ENCODE measurements at places on chromosomes 11 and 22.
A peak's percentile ranks its signal among the peaks of the same experiment; 100 is the strongest.

- H3K4me1 ChIP-seq, result peaks cover 3% of the 10 kb centered on the region
- no peaks in the 10 kb centered on the region for H3K27me3 ChIP-seq
- DNase-seq, result peak; percentile 62
- no peak overlapping the region for H3K4me3 ChIP-seq
- no peak overlapping the region for H3K27ac ChIP-seq
- H3K36me3 ChIP-seq, result no peaks in the 10 kb centered on the region
Observed at GRCh38 chr11:32172848-32173834, 82.3 kb downstream of the RCN1 start.

DNA sequence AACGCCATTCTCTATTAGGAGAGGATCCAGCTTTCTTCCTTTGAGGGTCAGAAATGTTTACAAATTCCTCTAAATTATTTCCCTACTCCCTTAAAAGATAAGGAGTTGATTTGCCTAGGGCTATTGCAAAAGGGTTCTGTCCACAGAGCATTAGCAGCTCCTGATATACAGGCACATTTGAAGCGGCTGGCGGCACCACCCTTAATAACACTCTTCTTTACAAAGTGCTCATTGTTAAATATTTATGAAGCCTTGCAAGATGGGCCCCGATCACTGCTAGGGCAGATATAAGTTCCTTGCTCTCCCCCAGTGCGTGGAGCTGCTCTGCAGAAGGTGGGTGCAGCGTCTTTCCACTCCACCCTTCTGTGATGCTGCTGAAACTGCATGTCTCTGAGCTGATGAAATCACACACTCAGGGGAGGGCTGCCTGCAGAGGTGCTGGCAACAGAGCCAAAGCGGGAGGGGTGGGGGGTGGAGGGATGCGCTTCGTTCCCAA is 116.7 kb upstream of the NTM start:
- DNase-seq, result no peak
- no peak overlapping the region for H3K4me3 ChIP-seq
- no peaks in the 10 kb centered on the region for H3K36me3 ChIP-seq
- no peak overlapping the region for H3K27ac ChIP-seq

GRCh38 chr11:104338186-104338585 is 174.2 kb upstream of the PDGFD start:
- H3K27ac ChIP-seq, result no peak overlapping the region
- DNase-seq, result no peak
- no peaks in the 10 kb centered on the region for H3K27me3 ChIP-seq
- no peaks in the 10 kb centered on the region for H3K36me3 ChIP-seq
- no peaks in the 10 kb centered on the region for H3K4me1 ChIP-seq

GRCh38 chr22:43171607-43172006 is 15.3 kb downstream of the TTLL12 start:
- no peak for DNase-seq
- H3K27ac ChIP-seq, result no peak overlapping the region
- H3K4me1 ChIP-seq, result no peaks in the 10 kb centered on the region
- no peaks in the 10 kb centered on the region for H3K27me3 ChIP-seq

- no peak overlapping the region for H3K27ac ChIP-seq
- no peak for DNase-seq
- no peaks in the 10 kb centered on the region for H3K4me1 ChIP-seq
- no peaks in the 10 kb centered on the region for H3K36me3 ChIP-seq
- H3K4me3 ChIP-seq, result no peak overlapping the region
- H3K27me3 ChIP-seq, result no peaks in the 10 kb centered on the region
Observed at GRCh38 chr11:28849053-28849452, 740.9 kb downstream of the METTL15 start.

DNA sequence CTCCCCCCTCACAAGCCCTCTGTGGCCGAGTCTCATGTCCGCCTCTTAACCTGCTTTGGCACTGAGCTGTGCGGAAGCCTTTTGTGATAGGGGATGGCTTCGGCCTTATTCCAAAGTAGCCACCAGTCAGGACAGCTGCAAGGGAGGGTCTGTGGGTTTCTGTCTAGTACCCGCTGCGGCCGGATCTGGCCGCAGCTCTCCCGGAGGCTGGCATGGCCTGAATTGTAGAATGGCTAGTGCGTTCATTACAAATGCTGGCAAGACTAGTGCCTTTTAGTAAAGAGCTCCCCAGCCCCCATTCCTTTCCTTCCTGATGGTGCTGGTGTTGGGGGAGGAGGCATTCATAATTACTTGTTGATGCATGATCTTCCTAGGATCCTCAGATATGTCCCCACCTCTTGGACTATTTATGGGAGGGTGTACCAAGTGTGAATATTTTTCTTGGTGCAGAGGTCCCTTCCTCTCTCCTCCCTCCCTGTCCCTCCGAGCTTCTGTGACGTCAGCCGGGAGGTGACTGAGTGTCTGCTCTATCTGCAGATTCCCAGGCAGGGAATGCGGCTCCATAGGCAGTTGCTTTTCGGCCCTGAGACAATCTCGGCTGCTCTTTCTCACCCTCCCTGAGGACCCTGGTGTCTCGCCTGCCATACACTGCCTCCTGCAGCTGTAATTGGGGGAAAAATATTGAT is 108.7 kb upstream of the E2F8 start:
- peaks cover 4% of the 10 kb centered on the region for H3K27me3 ChIP-seq
- no peaks in the 10 kb centered on the region for H3K36me3 ChIP-seq
- DNase-seq, result no peak
- no peak overlapping the region for H3K27ac ChIP-seq
- no peak overlapping the region for H3K4me3 ChIP-seq

DNA sequence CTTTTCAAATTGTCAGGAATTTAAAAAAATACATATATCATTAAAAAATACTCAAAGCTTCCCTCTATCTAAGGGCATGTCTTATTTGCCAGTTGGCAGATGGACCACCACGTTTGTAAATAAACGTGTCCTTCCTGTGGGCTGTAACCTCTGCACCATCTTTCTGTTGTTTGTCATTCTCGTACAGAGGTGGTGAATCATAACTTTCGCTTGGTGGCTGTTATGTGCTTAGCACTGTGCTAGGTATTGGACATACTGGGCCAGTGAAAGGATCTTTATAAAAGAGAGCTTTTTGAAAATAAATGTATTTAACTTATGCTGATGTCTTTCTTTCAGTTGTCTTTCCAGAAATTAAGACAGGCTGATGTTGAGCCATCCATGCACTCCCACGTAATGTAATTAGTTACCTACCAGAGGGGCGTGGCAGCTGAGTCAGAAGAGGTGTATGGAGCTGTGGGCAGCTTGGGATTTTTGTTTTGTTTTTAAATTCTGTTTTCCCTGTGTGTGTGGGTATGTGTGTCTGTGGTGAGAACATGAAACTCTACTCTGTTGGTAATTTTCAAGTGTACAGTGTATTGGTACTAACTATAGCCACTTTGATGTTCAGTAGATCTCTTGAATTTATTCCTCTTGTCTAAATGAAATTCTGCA is 62.7 kb downstream of the TECTA start:
- no peak for DNase-seq
- H3K27ac ChIP-seq, result no peak overlapping the region
- no peaks in the 10 kb centered on the region for H3K36me3 ChIP-seq
- no peaks in the 10 kb centered on the region for H3K27me3 ChIP-seq
- H3K4me1 ChIP-seq, result no peaks in the 10 kb centered on the region

- no peaks in the 10 kb centered on the region for H3K36me3 ChIP-seq
- H3K4me3 ChIP-seq, result no peak overlapping the region
- no peak for DNase-seq
- no peaks in the 10 kb centered on the region for H3K27me3 ChIP-seq
Observed at GRCh38 chr22:36659762-36660509, 43.6 kb downstream of the CACNG2 start.

DNA sequence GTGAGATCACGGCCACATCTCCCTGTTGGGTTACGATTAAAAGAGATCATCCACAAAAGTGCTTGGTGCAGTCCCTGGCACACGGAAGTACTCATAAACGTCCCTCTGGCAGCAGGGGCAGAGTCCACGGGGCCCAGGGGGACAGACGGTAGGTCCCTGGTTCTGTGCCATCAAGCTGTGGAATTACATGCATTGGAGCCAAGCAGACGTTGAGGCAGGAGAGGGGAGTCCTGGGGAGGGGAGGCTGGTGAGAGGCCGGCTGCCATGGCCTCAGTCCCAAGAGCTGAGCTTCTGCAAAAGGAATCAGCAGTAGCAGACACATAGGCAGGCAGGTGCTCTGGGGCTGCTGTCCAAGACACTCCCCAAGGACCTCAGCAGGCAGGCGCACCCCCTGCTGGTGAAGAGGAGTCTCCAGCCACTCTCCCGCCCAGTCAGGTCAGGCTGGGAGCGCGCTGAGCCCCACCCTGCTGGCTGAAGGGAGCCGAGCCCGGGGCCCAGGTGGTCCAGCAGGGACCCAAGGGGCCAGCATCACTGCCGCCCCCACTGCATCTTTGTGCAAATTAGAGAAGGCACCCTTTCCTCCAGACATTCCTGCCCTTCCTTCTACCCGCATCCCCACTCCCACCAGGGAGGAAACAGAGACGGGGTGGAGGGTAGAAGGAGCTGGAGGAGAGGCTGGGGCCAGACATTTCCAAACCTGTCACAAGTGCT is 7.6 kb upstream of the KCTD17 start:
- H3K27me3 ChIP-seq, result no peaks in the 10 kb centered on the region
- H3K4me1 ChIP-seq, result peaks cover 4% of the 10 kb centered on the region
- H3K27ac ChIP-seq, result no peak overlapping the region

Measured in neuronal stem cell (in vitro differentiated cells).